ENCODE measurements at places on chromosomes 4 and X.

DNA sequence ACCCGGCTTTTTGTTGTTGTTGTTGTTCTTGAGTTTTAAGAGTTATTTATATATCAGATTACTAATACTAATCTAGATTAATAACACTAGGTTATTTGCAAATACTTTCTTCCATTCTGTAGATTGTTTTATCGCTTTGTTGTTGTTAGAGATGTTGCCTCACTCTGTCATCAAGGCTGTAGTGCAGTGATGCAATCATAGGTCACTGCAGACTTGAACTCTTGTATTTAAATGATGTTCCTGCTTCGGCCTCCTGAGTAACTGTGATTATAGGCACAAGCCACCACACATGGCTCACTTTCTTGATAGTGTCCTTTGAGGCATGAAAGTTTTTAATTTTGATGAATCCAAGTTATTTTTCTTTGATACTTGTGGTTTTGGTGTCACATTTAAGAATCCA lies 129.0 kb downstream of the VSIG4 start:
- no peak for DNase-seq

GRCh38 chr4:123484291-123484926 lies 87.8 kb downstream of the SPRY1 start:
- DNase-seq: no peak

- no peak for DNase-seq
Measured at GRCh38 chrX:97155816-97156215, 272.1 kb downstream of the RPA4 start.

- DNase-seq: no peak
Measured at GRCh38 chr4:54719378-54719777, 61.6 kb downstream of the KIT start.

DNA sequence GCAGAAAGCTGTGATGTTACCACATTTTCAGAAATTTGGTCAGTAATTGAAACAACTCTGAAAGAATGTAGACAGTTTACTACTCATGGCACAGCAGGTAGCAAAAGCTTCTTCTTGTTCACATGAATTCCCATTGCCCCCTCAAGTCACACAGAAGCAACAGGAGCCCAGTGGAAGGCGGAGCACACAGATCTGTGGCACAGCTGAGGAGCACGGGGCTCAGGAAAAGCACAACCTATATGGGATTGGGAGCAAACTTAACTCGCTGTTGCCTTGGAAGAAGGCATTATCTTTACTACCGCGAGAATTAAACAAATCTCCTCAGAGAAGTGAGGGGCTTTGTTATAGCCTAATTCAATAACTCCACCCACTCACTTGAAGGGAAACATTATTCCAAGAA lies 358.5 kb downstream of the SPOCK3 start:
- no peak for DNase-seq

DNA sequence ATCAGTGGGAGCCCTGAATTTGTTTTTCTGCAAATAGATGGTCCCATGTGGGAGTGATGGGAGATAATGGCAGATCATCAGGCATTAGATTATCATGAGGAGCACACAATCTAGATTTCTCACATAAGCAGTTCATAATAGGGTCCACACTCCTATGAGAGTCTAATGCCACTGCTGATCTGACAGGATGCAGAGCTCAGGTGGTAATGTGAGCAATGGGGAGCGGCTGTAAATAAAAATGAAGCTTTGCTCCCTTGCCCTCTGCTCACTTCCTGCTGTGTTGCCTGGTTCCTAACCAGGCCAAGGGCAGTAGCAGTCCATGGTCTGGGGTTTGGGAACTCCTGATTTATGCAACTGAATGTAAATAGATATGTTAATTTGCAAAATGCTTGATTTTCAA lies 538.6 kb downstream of the TRAM1L1 start:
- DNase-seq: no peak

DNA sequence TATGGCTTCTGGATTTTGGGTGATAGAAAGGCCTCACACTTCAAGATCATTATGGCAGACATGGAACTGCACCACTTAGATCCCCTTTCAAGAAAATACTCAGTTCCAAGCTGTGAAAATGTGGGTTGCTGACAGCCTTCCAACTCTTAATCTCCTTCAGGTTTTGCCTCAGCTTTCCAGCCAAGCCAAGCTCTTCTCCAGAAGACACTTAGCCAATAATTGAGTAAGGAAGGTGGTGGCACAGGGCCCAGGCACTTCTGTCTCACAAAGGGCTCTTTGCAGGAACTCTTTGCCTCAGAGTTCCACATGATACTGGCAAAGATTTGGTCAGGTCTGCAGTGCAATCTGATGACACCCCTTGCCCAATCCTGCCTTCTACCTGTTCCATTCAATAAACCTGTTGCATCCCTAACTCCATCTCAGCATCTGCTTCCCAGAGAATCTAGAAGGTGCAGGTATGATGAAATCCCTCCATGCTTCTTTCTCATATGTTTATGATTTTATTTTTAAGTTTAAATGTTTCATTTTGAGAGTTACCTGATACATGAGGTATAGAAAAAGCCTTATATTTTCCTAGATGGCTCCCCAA lies 30.6 kb downstream of the ANXA5 start:
- no peak for DNase-seq
